ENCODE measurements at places on chromosomes 6 and 20.
A peak's percentile ranks its signal among the peaks of the same experiment; 100 is the strongest.

DNA sequence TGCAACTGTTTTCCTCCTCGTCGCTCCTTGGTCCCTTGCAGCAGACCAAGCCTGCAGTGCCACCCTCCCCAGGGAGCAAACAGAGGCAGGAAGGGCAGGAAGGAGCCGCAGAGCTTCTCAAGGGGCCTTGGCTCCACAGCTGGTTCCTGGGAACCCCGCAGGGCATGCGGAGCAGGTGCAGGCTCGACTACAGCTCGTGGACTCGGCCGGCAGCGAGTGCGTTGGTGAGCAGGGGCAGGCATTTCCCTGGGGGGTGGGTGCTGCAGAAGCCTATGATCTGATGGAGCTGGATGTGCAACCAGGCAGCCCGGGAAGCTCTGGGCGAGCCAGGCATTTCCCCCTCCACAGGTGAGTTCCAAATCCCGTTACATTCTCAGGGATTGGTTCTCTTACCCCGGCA is 37.1 kb downstream of the FRMD1 start:
- no peak for DNase-seq

- DNase-seq = peak; percentile 21
Observed at GRCh38 chr6:125789576-125790357, 993 bp upstream of the NCOA7 start.

DNA sequence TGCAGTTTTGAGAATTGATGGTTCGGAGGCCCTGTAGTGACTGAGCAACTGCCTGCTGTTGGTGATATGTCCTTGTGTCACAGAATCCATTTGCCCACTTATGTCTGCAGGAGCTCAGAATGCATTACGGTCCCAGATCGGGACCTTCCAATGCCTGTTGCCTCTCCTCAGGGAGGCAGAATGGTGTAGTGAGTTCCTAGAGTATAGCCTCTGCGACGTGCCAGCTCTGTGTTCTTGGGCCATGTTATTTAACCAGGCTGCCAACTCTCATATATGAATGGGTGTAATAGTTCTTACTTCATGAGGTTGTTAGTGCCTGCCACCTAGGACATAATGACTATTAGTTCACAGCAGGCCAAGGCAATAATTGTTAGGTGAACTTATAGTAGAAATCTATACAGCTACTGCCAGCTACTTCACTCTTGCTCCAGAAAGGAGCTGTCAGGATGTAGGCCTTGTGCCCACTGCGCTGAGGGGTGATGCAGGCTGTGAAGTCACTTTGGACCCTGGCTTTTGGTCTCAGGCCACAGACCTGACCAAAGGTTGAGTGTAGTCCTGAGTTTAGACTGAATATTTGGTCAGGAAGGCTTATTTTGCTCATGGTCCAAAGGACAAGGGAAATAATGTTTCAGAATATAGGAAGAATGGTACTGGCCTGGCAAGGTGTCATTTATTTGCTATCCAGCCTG is 82.1 kb downstream of the ASXL1 start:
- no peak for DNase-seq

DNA sequence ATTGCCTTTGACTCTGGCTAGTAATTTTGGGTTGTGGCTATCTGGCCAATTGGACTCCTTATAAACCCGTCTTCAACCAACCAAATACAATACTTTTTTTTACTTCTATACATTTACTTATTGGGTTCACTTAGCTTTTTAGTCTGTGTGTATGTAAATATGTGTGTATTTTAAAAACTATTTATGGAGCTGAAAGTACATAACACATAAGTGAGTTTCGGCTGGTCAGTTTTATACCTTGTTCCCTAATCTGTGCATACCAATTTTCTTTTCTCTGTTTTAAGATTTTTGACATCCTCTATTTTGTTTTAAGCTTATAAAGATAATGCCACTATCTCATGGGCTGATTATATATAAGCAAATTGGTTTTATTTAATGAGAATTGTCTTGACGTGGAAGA is 129.5 kb downstream of the LRRC1 start:
- no peak for DNase-seq

DNA sequence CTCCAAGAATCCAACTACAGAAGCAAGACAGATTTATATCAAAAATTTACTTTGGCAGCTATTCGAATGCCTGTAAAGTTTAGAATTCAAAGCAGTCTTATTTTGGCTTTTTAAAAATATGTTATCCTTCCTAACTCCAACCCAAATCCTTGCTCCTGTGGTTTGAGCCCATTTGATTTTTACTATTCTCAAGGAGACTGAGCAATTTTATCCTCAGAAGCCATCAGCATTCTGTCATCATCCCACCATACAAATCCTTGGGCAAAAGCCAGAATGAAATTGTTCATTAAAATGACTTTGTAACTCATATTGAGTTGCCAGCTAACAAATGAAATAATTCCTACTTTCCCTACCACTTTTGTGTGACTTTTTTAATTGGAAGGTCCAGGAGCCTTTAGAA is 392.8 kb downstream of the ADGRB3 start:
- DNase-seq = no peak

DNA sequence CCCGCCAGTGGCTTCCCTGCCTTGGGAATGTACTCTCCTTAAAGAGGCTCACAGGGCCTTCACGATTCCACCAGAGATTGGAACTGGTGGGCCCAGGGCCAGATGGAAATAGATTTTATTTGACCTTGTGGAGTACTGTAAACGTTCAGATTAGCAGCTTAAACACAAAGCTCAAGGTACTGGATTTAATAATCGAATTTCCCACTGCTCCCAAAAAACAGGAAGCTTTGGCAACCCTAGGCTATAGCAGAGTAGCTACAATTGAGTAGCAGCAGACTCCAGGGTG is 7.3 kb downstream of the SDCBP2 start:
- no peak for DNase-seq

GRCh38 chr20:227439-228105 is 514 bp downstream of the DEFB129 start:
- DNase-seq = no peak

DNA sequence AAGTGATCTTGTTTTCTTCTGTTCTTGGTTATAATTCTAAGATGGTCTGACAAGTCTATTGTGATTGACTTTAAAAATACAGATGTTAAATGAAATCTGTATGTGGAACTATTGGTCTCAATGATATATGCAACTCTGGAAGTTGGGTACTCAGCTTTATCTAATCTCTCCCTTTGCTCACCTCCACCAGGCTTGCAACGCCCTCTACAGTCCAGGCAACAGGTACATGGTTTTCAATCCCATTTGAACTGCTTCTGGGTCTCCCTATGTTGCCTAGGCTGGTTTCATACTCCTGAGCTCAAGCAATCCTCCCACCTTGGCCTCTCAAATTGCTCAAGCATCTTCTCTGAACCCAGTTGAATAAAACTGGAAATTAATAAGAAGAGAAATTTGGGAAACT is 25.6 kb upstream of the HLA-DQB1 start:
- DNase-seq = peak; percentile 56

- no peak for DNase-seq
Observed at GRCh38 chr6:170444056-170444591, 109.0 kb downstream of the PSMB1 start.

DNA sequence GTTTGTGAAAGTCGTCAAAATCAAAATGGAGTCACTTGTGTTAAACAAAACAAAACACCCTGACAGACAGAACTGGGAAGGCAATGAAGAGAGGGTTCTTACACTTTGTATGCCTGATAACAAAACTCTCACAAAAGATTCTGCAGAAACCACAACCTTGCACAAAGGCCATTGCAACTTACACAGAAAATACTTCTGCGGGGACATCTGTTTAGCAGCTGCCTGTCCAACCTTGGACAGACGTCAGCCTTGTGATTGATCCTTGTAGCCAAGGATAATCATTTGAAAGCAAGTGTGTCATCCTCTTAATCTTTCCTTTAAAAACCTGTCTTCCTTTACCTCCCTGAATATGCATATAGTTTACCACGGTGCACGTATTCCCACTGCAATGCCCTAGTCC is 17.0 kb upstream of the SLC22A3 start:
- DNase-seq = no peak

- no peak for DNase-seq
Observed at GRCh38 chr6:149200282-149200945, 117.1 kb upstream of the TAB2 start.

GRCh38 chr6:125835221-125835744 is 44.5 kb downstream of the NCOA7 start:
- DNase-seq = no peak

DNA sequence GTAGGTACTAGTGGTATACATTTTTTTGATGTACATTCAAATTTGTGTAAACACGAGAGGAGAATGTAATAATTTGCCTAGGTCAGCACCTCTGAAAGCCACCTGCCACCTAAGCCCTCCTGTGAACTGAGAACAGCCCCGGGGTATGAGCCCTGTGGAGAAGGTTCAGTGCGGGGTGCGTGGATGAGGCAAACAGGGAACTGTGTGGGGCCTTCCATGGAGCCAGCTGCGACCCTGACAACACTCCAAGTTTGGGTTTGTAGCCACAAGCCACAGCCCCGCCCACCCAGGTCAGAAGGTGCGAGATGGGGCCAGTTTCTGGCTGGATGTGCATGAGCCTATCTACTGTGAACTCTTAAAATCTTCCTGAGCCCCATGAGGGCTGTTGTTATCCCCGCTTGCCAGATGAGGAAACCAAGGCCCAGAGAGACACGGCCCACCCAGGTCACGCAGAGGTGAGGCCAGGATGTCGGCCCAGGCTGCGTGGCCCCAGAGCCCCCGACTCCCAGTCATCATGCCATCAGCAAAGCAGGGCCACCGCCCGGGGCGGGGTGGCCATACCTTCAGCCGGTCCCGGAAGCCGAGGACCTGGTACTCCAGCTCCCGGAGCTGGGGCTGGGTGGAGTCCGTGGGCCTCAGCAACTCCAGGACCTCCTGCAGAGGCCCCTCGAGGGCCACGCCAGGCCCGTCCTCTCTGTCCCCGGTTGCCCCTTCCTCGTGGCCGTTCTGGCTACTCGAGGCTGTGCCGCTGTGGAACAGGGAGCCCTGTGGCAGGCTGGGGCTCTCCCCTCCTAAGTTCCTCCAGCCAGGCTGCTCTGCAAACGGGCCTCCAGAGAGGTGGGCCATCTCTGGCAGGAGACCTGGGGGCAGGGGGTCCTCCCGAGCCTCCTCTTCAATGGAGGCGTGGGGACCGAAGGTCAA is 89.6 kb downstream of the RIPOR3 start:
- DNase-seq = no peak

DNA sequence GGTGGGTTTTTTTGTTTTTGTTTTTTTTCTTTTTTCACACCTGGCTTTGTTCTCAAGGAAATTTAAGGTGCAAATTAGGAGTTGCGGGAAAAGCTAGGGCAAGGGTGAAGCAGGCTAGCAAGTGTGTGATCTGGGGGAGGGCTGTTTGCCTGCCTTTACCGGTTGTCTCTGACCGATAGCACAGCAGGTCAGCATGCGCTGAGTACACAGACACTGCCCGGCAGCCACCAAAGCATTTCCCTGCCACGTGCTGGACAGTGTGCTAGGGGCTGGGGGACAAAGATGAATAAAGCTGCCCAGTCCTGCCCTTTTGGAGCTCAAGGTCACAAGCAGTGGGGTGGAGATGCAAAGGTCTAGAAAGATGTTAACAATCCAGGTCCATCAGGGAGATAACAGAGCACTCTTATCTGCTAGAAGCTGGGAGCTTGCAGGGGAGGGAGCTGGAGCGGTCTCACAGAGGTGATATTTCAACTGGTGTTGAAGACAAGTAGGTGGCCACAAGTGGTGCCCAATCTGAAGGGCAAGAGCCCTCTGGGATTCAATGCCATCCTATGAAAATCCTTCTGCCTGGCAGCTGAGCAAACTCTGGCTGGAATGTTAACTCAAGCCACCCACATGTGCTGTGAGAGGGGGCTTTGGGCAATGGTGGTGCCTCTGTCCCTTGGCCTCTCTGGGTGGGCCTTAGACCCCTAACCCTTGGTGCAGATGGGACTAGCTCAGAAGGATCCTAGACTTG is 24.5 kb downstream of the TTBK1 start:
- DNase-seq = no peak

DNA sequence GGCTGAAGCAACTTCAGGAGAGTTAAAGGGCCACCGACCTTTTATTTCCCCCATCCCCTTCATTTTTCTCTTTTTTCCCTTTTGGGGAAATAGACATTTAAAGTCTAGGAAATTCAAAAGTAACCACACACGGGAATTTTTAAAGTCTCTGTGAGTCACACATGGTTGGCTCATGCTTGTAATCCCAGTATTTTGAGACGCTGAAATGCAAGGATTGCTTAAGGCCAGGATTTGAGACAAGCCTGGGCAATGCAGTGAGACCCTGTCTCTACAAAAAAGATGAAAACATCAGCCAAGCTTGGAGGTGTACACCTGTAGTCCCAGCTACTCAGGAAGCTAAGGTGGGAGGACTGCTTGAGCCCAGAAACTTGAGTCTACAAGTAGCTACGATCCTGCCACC is 34.2 kb downstream of the KATNA1 start:
- DNase-seq = no peak

DNA sequence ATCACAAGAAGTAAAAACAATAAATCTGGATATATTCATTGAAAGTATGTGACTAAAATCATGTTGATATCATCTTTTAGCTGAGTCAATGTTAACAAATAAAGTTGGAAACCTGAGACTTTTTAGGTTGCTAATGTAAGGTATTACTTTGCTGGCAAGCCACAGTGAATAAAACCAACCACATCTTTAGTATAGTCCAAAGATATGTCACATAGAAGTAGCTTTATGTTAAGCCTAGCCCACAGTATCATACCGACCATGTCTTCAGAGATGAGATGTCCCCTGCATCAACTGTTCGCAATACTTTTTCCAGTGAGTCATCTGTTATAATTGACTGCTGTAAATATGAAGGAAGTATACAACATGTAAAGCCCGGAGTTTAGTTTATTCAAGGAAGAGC is 107.6 kb upstream of the MCHR2 start:
- DNase-seq = no peak

- DNase-seq = no peak
Observed at GRCh38 chr6:13427316-13427715, 60.1 kb downstream of the GFOD1 start.

- DNase-seq = no peak
Observed at GRCh38 chr20:45328451-45328850, 19.8 kb downstream of the SDC4 start.

DNA sequence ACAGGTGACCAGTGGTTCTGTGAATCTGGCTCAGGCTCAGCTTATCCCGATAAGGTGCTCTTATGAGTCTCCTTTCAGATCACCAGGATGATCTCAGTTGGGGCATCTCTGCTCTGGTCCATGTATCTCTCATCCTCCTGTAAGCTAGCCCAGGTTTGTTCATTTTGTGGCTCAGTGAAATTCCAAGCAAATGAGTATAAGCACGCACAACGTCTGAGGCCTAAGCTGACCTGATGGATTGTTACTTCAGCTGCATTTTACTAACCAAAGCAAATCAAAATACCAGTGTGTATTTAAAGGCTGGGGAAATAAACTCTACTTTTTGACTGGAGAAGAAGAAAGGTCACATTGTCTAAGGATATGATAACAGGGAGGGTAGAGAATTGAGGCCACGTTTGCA is 551.0 kb upstream of the BTBD3 start:
- DNase-seq = no peak

DNA sequence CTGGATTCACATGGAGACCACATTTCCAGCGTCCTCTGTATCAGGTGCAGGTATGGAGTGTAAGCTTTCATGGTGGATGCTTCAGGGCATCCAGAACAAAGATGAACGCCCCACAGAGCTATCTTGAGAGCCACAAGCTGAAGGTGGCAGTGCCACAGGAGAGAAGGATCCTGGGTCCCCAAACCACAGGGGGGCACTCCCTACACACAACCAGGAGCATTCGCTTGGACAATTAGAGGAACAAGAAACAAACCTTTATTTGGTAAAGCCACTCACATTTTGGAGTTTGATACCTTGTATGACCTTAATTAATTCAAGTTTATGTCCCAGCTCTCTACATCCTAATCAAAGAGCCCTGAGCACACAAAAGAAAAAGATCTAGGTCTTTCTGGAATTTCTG is 406.3 kb downstream of the PREX1 start:
- DNase-seq = no peak

Data from activated gamma-delta T cell treated with Interleukin-2 at 50 U/mL for 16 hours (primary cell).